Ureter (tissue), 1 donor: ENCODE measurements at places on chromosomes 1 and 21. TPM values are rescaled to one million over a fixed set of nuclear protein-coding genes. Genes with fewer than 3 reads are reported as not detected.

The SLC1A7 gene
- total RNA-seq = not detected

The MYCL gene
- 84.3 TPM for total RNA-seq

DNA sequence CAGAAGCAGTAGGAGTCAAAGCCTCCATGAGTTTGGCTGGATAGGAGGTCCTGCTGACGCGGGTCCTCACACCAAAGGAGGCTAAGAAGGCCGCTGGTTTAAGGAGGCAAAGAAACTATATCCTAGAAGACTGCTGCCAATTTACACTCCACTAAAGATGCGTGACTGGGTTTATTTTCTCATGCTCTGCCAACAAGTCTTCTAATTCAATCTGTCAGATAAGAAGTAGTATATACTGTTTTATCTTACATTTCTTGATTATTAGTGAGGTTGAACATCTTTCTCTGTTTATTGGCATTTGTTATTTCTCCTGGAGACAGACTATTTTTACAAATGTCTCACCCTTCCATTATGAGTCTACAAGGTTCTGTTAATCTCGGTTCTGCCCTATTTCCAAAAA lies 34.1 kb downstream of the ACBD6 start:
- no peak for DNase-seq

DNA sequence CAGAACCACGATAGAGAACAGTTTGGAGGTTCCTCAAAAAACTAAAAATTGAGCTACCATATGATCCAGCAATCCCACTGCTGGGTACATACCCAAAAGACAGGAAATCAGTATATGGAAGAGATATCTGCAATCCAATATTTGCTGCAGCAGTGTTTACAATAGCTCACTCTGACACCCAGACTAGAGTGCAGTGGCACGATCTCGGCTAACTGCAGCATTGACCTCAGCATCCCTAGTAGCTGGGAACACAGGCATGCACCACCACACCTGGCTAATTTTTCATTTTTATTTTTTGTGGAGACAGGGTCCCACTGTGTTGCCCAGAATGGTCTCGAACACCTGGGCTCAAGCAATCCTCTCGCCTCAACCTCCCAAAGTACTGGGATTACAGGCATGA lies 13.1 kb downstream of the TTC13 start:
- no peak for DNase-seq

DNA sequence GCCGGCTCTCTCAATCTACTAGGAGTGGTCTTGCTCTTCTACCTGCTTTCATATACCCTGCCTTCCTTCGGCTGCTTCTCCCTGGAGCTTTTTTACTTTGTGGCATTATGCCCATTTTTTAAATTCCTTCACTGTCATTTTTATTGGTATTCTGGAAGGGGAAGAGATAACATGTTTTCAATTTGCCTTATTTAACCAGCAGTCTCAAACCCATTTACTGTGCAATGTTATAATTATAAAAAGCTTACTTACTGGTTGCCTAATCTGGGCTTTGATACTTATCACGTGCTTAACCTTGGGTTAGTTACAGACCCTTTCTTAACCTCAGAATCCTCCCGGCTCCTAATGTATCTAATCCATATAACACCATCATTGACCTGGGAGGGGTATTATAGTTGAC lies 128.1 kb downstream of the SIPA1L2 start:
- no peak for DNase-seq

- DNase-seq = no peak
Observed at GRCh38 chr1:174920093-174920492, 79.7 kb upstream of the CACYBP start.

- DNase-seq = no peak
Observed at GRCh38 chr1:41490911-41491310, 6.4 kb upstream of the EDN2 start.

The HENMT1 gene
- total RNA-seq = 8.8 TPM

DNA sequence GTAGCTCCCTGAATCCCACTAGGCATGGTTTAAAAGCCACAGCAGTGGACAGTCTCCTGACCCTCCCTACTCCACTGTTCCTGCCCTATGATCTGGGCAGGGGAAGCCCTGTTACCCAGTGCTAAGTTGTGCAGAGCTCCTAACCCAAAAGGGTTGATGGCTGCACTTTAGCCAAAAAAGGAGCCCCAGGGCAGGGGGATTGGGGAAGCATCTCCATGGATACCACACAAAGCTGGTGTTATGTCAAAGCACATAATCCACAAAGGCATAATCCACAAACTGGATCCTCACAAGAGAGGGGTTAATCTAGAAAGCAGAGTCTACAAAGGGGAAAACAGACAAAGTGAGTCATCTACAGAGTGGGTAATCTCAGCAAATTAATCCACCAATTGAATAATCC lies 5.7 kb downstream of the RSPO1 start:
- DNase-seq = no peak

The SLC9C2 gene
- not detected for total RNA-seq

DNA sequence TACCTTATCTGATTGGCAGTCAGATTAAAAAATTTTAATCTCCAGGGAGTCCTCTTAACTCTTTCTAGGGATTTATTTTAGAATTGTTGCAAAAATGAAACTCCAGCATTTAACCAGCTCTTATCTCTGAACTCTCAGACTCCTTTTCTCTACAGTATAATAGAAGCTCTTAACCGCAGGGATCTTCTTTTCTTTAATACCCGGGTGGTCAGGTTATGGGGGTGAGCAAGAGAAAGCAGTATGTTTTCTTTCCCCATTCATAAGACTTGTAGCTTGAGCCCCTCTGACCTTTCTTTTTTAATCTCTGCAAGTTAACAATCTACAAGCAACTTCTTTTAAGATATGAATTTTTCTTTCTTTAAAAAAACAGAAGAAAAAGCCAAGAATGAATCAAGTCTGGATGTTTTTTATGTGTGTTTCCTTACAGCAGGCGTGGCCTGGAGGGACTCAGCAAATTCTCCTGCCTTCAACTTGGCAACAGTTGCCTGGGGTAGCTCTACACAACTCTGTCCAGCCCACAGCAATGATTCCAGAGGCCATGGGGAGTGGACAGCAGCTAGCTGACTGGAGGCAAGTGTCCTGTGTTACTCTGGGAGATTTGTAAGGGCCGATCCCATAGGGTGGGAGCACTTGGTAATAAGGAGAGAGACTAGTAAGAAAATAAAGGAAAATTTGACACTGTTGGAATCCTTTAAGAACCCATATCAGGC lies 13.4 kb upstream of the OLFML3 start:
- no peak for DNase-seq

The LRRN2 gene
- total RNA-seq = 2.1 TPM

The ASTN1 gene
- total RNA-seq = 2.2 TPM

GRCh38 chr1:75062111-75062510 lies 72.1 kb upstream of the LHX8 start:
- no peak for DNase-seq

DNA sequence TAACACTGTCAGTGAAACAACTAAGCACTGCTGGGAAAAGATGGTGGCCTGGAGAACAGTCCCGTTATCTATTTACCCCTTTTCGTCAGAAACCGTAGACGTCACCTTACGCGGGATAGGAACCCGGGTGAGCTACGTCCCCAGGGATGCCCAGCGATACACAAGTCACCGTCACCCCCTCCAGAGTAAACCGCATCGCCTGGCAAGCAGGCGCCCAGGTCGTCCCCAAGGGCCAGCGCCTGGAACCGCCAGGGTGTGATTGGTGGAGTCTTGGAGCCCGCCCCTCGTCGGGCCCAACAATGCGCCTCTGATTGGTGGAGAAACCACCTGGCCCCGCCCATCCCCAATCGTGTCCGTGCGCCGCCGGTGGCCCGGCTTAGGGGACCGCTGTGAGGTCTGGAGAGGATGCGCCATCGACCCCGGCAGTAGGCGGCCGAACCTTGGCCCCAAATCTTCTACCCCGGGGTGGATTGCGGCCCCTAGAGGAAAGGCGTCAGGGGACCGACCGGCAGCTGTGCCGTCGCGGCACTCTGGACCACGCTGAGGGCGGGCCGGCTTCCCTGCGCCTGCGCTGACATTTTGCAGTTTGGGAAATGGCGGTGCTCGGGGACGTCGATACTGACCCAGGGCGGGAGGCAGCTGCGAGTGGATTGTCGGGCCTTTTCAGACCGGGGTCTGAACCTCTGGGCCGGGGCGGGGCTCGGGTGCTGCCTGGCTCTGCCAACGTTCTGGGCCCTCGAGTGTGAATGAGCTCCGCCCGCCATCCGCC lies 34.4 kb downstream of the SLC2A1 start:
- DNase-seq = peak; percentile 97

DNA sequence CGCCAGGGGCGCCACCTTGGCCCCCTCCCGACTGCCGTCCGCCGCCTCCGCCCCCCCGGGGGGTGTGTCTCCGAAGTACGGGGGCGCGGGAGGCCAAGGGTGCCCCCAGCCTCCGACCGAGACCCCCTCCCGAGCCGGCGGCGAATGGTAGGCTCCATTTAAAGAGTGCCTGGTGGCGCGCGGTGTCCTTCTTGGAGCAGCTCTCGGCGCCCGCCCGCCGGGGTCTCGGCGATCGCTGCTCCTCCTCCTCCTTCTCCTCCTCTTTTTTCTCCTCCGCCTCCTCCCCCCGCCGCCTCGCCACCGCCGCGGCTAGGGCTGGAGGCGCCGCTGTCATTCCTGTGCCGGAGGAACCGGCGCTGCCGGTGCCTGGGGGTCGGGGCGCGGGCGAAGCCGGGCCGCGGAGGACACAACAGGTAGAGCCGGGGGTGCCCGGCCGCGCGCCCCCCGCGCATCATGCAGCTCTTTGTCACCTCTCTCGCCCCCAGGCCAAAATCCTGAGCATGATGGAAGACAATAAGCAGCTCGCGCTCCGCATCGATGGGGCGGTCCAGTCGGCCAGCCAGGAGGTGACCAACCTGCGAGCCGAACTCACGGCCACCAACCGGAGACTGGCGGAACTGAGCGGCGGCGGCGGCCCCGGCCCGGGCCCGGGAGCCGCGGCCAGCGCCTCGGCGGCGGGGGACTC lies at the start of gene KAZN:
TSS of gene KAZN (plus strand) at position 188 of the 685 bp plus-strand sequence.
- no peak for DNase-seq

The CRYZ gene
- 71.3 TPM for total RNA-seq

GRCh38 chr21:14699433-14700407 lies 153.6 kb upstream of the SAMSN1 start:
- no peak for DNase-seq

DNA sequence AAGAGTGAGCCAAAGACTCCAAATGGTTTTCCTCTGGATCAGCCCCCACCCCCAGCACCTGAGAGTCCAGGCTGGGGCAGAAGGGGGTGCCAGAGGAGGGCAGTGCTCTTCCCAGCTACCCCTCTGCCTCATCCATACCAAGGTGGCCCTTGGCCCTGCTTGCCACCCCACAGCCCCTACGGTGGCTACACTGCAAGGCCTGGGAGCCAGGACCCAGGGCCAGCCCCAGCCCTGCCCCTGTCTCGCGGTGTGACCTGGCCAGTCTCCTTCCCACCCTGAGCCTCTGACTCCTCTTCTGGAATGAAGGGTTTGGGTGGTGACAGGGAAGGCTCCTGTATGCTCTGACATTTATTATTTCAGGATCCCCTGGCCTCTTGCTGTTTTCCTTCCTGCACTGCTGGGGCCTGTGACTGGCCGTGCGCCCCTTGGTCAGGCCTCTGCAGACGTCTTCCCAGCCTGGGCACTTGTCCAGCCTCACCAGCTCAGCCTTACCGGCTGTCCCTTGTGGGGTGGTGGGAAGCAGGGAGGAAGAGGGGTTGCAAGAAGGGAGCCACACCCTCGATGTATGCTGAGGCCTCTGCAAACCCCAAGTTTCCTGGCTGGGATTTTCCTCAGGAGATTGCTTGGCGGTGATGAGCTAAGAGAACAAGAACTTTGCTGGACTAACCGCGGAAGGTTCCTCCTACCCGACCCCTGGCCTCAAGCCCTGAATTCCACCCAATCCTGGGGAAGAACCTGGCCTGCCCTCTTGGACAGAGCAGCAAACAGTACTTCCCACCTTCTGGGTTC lies 13.5 kb downstream of the ASAP3 start:
- no peak for DNase-seq

DNA sequence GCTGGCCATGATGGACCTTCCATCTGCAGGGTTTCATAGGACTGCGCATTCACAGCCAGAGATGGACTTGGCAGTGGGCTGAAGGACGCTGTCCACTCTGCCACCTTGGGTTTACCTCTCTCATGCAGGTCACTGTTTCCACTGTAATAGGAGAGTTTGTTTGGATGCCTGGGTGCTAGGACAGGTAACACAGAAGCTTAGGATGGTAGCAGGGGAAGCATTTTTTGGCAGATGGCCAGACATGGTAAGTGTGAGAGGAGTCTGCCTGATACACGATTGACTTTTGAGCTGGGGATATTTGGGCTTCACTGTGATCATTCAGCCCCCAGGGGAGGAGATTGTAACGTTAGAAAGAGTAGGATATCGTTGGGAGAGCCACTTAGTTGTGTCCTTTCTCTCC lies 11.8 kb downstream of the PSEN2 start:
- no peak for DNase-seq

- DNase-seq = no peak
Observed at GRCh38 chr1:182603646-182604174, 479 bp downstream of the RGS16 start.

The OXCT2 gene
- 1.1 TPM for total RNA-seq

The MEX3A gene
- total RNA-seq = 1.2 TPM

- peak; percentile 25 for DNase-seq
Observed at GRCh38 chr1:116711263-116711840, 42.9 kb upstream of the CD2 start.

- peak; percentile 44 for DNase-seq
Observed at GRCh38 chr1:74652711-74653139, 20.9 kb downstream of the ERICH3 start.

The VHLL gene
- not detected for total RNA-seq

DNA sequence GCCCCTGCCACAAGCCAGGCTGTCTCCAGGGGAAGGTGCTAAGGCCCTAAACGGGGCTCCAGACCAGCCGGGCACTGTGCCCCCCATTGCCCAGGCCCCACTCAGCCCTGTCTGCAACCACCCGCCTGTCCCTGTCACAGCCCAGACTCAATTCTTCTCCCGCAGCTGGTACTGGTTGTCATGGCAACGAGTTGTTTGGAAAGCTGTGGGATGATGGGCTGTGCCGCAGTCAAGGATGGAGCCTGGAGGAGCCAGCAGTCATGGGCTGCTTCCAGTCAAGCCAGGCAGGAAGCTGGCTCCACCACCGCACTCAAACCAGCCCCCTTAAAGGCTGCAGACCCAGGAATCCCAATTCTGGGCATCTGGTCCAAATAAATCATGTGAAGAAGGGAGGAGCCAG lies 4.2 kb downstream of the SPOCD1 start:
- DNase-seq = peak; percentile 38

The AUNIP gene
- 0.91 TPM for total RNA-seq

The PPIAL4G gene
- total RNA-seq = 0.34 TPM

DNA sequence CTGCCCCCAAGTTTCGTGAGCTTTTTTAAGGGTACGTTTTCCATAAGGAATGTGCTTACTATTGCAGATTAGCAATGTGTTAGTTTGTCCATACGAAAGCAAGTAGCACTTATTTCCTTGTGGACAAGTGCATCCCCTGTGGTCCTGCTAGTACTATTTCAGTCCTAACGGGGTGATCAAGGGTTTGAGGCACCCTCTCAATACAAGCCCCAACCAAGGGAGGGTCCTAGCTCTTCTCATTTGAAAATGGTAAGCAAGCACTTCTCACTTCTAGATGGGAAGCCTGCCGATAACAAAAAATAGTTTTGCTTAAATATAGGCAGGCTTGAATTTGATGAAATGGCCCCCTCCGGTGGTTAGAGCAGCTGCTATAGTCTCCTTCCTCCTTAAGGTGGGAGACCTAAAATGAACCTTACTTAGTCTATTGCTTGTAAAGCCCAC lies 64.0 kb upstream of the HMCN1 start:
- DNase-seq = no peak
